ENCODE measurements at places on chromosomes 4 and X. TPM values are rescaled to one million over a fixed set of nuclear protein-coding genes. Genes with fewer than 3 reads are reported as not detected.

H2BW2 gene
- total RNA-seq = not detected

MAGEA9B gene
- total RNA-seq = not detected

IGSF1 gene
- total RNA-seq = 0.37 TPM

PASD1 gene
- not detected for total RNA-seq

XK gene
- total RNA-seq = 0.43 TPM

KCND1 gene
- 0.70 TPM for total RNA-seq

GAGE13 gene
- not detected for total RNA-seq

HSD17B13 gene
- total RNA-seq = 0.05 TPM
